ENCODE measurements at places on chromosomes 11 and 22. TPM values are rescaled to one million over a fixed set of nuclear protein-coding genes. Genes with fewer than 3 reads are reported as not detected.

The TRIM51 gene
- total RNA-seq, result not detected

- DNase-seq, result no peak
Measured at GRCh38 chr11:94297985-94298576, 6.3 kb upstream of the IZUMO1R start.

The ESAM gene
- total RNA-seq, result 3.7 TPM

GRCh38 chr22:50500452-50500851 lies 7.0 kb downstream of the LMF2 start:
- no peak for DNase-seq

The GTSE1 gene
- total RNA-seq, result 1.6 TPM

GRCh38 chr22:17703811-17704210 lies 65.3 kb downstream of the BCL2L13 start:
- DNase-seq, result no peak

The FUT4 gene
- total RNA-seq, result 7.3 TPM

GRCh38 chr22:32744176-32744959 lies 57.1 kb upstream of the TIMP3 start:
- no peak for DNase-seq

- DNase-seq, result no peak
Measured at GRCh38 chr11:14255238-14255534, 103.8 kb downstream of the RRAS2 start.

The C11orf91 gene
- not detected for total RNA-seq

The DBX1 gene
- not detected for total RNA-seq

The SBF1 gene
- 89.3 TPM for total RNA-seq

The LRRC4C gene
- 90.5 TPM for total RNA-seq

The CHRDL2 gene
- not detected for total RNA-seq

The INCENP gene
- 22.0 TPM for total RNA-seq

- no peak for DNase-seq
Measured at GRCh38 chr11:69121021-69121420, 34.7 kb upstream of the SMIM38 start.

GRCh38 chr22:29587938-29588699 lies 7.2 kb upstream of the NIPSNAP1 start:
- DNase-seq, result no peak

GRCh38 chr11:110077346-110077745 lies 15.8 kb upstream of the ZC3H12C start:
- DNase-seq, result no peak

The KRTAP5-8 gene
- not detected for total RNA-seq

The SLC22A8 gene
- 1.2 TPM for total RNA-seq

The APLNR gene
- total RNA-seq, result 5.3 TPM

DNA sequence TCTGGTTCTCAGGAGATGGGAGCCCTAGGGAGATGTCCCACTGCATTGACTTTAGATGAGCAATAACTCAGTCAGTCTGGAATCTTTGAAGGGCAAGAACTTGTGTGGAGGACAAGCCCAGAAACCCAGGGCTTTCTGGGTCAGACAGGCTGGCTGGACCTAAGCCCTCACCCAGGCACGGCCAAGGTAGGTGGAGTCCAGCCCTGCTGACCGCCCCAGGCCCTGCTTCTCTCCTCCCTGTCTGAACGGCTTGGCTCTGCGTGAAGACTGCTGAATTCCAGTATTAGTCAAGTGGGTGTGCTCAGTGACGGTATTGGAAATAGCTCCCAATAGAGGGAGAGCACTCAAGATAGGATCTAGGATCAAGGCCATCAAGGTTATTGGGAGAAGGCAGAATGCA lies 6.1 kb downstream of the CXCR5 start:
- DNase-seq, result no peak

The HEPHL1 gene
- not detected for total RNA-seq

The BRD1 gene
- 50.1 TPM for total RNA-seq

DNA sequence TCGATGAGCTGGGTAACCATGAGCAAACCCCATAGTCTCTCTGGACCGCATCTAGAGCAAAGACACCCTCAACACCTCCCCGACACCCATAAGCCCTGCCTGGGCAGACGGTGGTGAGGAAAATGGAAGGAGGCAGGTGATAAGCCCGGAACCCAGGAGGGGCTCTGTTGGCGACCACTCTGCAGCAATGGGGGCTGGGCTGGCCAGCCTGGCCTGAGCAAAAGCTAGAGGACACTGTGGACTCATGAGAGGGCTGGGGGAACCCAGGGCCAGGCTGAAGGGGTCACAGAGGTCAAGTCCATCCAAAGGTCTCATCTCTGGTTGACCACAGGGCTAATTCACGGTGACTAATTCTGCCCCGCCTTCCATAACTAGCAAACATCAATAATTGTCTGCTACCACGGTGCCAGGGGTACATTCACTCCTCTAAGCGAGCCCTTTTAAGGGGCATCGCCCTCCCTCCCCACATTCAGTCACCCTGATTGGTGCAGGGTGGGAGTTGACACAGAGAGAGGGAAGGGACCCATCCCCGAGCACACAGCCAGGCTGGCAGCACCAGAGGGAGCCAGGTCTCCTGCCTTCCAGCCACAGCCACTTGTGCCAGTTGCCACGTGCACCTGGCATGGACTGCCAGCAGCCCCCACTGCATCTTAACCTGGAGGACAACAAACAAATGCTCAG lies 4.0 kb downstream of the PYGM start:
- no peak for DNase-seq

DNA sequence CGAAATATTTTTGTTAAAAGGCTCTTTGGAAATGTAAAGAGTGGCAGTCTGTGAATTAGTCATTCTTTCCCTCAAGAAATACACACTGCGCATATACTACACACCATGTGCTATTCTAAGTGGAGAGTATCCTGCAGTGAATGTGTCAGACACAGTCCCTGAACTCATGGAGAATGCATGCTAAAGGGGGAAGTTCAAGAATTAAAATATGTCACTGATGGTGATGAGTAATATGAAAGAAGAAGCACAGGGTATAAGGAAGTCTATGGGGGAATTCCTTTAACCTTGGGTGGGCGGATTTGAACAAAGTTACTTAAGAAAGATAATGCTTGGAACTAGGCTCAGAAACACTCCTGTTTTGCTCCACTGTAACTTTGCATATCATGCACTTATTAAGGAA lies 153.0 kb downstream of the LRRC4C start:
- DNase-seq, result no peak

GRCh38 chr11:102760344-102761035 lies 19.9 kb downstream of the MMP10 start:
- no peak for DNase-seq

The XKR3 gene
- total RNA-seq, result not detected

- no peak for DNase-seq
Measured at GRCh38 chr22:43654271-43654670, 157.8 kb downstream of the EFCAB6 start.

DNA sequence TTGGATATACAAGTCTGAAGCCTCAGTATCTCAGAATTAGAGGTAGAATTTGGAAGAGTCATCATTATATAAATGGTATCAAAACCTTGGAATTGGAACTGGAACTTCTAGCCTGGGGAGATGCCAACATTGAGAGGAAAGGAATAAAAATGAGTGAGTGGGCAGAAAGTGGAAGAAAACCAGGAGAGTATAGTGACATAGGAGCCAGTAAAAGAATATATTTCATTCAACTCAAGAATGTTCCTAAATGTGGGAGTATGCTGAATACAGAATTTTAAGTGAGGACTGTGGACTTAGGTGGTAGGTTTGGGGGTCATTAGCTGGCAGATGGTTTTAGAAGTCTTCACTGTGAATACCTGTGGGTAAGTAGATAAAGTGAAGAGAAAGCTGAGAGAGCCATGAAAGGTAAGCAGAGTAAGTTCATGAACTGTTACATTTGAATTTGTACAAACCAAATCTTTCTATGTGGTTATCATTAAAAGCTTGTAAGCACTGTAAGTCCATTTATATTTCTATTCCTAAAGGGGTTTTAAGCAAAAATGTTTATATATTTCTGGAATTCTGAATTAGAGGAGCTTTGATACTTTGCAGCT lies 60.2 kb downstream of the PDHX start:
- DNase-seq, result no peak

DNA sequence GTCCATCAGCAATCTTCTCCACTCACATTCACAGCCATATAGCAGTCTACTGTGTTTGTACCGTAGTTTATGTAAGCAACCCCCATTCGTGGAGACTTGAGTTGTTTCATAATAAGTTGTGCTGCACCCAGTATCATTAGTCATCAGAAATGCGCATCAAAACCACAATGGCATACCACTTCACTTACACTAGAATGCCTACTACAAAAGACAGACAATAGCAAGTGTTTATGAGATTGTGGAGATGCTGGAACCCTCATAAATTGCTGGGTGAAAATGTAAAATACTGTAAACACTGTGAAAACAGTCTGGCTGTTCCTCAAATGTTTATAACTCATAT lies 133.3 kb downstream of the ATXN10 start:
- no peak for DNase-seq

- DNase-seq, result no peak
Measured at GRCh38 chr11:74370123-74370522, 28.1 kb downstream of the PGM2L1 start.

GRCh38 chr11:85517272-85517671 lies 109.9 kb downstream of the DLG2 start:
- no peak for DNase-seq

Data from frontal cortex (tissue), 4 donors.